ENCODE measurements at places on chromosomes 2 and 18.

- DNase-seq: no peak
These were observed 509 bp upstream of the CYS1 start for GRCh38 chr2:10080536-10081304.

DNA sequence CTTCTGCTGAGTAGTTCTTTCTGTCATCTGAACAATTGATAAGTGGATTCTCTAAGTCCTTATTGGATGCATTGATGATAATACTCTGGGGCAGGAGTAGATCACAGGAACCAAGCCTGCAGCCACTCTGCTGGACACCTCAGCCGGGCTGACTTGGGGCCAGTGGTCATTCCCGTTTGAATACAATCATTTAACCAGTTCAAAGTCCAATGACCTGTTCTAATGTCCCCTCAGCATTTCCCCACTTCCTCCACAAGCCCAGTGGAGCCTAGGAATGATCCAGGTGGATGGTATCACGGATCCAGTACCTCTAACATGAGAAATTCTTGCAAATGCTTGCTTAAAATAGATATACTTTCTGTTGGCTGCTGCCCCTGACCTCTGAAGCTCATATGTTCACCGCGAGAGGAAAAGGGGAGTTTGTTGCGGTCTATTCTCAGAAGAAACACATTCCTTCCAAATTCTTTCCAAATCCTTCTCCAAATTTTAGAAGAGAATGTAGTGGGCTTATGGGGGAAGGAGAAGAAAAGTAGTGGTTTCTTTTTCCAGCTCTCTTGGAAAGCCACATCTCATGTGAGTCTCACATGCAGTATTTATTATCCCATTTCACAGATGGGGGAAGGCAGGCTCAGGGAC lies 170.9 kb downstream of the INHBB start:
- no peak for DNase-seq

- no peak for DNase-seq
These were observed 150.9 kb downstream of the SP3 start for GRCh38 chr2:173814306-173814705.

GRCh38 chr2:62404913-62405312 lies 101.1 kb downstream of the TMEM17 start:
- no peak for DNase-seq

DNA sequence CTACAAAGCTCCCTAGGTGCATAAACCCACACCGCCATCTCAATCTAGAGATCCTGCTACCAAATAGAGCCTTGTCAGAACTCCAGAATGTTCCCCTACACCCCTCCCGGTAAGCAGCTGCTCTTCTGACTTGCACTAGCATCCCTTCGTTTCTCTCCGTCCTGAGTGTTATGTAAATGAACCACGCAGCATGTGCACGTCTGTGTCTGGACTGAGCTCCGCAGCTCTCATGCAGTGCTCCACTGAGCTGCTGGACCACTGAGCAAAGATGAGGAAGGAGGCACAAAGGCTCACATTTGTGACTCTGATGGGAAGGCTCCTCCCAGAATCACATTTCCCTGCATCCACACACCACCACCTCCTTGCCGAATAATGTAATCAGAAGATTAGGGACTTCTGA lies 203.6 kb downstream of the MYT1L start:
- DNase-seq: no peak

- peak; percentile 57 for DNase-seq
These were observed 22.1 kb downstream of the ABHD3 start for GRCh38 chr18:21682371-21683051.
